ENCODE measurements at places on chromosomes 13 and 19. TPM values are rescaled to one million over a fixed set of nuclear protein-coding genes. Genes with fewer than 3 reads are reported as not detected.

- DNase-seq, result no peak
Measured at GRCh38 chr13:41897126-41897525, 63.8 kb downstream of the VWA8 start.

DNA sequence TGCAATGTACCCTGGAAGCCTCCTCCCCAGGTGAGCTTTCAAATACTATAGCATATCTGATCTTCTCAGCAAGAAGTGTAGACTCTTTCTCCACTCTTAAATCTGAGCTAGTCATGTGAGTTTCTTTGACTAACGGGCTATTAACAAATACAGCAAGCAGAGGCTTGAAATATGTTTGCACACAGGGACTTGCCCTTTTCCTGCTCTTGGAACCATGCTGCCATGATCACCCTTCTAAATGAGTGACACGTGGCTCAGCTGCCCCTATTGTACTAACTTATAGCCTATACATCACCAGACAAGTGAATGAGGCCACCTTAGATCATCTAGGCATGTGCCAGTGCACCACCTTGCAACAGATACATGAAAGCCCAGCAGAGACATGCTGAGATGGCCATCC is 13.3 kb upstream of the SUCLA2 start:
- DNase-seq, result no peak

- DNase-seq, result no peak
Measured at GRCh38 chr19:8196271-8196927, 12.8 kb upstream of the CERS4 start.

- DNase-seq, result no peak
Measured at GRCh38 chr13:37226971-37227370, 121.5 kb upstream of the CSNK1A1L start.

DNA sequence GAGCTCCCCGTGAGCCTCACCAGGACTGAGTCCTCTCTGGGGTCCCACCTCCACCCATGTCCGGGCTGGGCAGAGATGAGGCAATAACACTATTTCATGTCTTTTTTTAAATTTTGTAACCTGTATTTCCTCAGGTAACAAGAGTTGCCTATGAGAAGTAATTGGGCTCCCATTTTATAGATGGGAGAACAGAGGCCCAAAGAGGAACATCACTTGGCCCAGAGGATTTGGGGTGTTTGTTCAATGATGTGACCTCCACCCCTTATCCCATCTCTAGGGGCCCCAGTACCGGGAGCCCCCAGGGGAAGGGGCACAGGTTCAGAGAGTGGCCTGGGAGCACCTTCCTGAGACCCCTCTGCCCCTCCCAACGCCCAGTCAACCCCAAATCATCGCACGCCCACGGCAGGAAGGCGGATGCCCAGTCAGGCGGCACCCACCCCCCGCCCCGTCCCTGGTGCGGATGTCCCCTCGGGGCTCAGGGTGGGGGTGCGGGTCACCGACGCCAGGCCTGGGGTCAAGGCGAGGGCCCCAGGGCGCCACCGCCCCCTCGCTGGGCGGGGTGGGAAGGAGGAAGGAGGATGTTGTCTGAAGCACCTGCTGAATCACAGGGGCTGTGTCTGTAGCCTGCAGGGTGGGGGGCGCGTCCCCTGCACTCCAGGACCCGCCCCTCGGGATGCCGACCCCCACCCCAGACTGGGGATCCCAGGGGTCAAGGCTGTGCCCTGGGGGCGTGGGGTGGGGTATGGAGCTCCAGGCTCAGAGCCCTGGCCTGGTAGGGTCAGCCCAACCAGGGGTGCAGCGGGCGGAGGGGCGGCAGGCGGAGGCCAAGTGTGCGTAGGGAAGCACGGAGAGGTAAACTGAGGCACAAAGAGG is 9.0 kb upstream of the CIRBP start:
- DNase-seq, result peak; percentile 55

DNA sequence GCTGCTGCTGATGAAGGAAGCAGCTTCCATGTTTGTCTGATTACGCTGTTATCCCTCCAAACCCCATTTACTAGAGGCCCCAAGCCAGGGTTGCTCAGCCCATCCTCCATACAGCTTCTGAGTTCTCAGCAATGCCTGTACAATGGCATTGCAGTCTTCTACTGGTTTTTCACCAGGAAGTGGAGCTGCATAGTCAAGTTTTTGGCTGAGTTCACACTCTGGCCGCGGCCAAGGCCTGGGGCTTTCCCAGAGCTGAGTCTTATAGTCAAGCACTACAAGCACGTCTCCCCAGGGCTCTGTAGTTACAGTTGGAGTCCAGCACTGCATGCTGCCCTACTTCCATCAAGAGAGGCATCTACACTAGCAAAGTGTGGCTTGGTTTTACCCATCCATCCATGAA is 182.5 kb downstream of the POU4F1 start:
- peak; percentile 22 for DNase-seq

DNA sequence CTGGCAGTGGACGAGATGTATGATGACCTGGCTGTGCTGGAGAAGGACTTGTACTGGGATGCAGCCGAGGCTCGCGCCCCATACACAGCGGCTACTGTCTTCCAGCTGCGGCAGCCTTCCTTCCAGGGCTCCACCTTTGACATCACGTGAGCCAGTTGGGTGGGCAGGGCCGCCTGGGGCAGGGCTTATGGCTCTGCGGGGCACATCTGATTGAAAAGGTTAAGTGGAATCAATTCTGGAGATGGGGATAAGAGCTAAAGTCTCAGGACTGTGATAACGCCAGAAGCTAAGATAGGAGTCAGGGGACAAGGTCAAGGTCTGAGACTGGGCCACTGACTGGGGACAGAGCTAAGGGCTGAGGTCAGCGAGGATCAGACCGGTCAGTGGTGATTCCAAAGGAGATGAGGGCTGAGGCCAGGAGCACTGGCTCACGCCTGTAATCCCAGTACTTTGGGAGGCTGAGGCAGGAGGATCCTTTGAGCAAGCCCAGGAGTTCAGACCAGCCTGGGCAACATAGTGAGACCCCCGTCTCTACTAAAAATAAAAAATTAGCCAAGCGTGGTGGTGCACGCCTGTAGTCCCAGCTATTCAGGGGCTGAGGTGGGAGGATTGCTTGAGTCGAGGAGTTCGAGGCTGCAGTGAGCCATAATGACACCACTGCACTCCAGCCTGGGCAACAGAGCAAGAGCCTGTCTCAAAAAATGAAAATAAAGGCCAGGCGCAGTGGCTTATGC is 4.7 kb downstream of the BEST2 start:
- DNase-seq, result no peak

The FFAR2 gene
- 1.3 TPM for total RNA-seq

The CABP5 gene
- total RNA-seq, result not detected
